Cortex of kidney (tissue), 1 donor: ENCODE measurements at places on chromosomes 7 and 10.

DNA sequence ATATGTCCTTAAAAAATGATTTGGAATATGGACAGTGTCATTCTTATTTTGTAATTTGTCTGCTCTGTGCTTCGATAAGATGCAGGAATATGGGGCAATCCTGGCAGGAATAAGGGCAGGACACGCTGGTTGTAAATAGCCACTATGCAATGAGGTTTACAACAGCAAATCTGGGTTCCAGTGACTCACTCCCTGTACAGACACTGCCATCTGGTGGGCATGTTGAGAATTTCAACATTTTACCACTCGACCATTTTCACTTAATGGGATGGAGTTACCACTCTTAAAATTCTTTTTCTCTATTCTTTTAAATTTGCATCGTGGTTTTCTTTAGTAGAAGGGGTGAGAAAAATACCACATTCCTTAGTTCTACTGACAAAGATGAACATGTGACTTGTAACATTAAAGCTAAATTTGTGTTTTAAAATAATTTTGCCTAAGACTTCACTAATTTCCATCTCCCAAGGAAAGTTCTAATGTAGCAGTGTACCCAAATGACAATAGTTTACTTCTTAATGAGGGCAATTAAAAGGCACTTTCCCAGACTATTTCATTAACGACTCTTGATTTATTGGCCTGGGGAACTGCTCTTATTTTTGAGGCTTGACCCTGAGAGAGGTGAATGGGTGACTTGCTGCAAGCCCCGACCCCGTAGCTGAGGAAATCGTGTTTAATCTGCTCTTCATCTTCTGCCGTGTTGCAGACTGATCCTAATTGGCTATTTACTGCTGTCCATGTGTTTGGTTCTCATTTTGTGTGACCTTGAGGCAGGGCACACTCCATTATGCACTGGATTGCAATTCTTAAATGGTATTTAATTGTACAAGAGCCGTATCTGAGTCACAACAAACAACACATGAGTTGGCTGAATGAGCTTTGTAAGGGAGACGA is 173.6 kb upstream of the IMMP2L start:
- no peak for DNase-seq

GRCh38 chr7:117113871-117114270 is 160.6 kb downstream of the ST7 start:
- DNase-seq = no peak

DNA sequence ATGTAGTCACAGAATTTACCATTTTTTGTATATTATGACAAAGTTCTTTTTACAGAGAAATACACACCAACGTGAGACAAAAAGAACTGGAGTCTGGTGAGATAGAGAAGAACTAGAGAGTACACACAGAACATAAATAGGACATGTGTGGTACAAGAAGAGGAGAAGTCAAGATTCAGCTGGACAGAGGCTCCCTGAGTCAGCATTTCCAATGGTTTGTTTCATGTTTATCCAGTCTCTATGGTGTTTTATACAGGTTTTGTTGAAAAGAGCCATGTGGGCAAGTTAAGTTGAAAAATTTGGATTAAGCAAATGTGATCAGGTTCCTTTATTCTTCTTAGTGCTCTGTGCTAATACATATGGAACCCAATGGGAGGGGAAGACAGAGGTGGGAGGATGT is 105.5 kb upstream of the AKR1E2 start:
- no peak for DNase-seq

DNA sequence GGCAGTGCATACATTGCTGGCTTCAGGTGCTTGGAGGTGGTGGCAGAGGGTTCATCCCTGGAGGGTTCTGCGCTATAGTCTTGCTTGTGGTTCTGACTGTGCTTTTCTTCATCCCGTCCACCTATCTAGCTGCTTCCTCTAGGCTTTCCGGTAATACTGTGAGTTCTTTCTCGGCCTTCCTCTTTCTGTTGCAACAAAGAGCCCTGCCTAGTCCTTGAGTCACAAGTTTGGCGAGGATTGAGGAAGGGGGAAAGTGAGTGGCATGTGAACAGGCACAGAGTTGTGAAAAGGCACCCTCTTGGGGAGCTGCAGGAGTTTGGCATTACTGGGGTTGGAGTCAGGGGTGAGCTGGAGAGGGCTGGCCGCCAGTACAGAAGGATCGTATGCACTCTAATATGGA is 123.0 kb downstream of the SH2D4B start:
- no peak for DNase-seq

DNA sequence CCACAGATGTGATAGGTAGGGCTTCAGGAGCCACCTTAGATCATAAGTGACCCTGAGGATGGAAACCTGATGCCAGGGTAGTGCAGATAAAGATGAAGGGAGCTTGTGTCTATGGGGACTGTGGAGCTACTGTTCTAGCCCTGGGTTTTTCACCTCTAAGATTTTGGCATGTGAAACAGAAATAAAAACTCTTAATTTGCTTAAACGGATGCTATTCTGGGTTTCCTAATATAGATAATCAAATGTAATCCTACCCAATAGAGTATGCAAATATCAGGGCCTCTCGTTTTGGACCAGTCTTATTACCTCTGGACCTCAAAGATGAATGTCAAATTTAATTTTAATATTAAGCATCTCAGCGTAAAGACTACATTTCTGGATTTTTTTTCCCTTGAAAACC is 49.3 kb downstream of the ABCB4 start:
- DNase-seq = no peak

GRCh38 chr7:4093035-4093434 is 589.1 kb upstream of the FOXK1 start:
- no peak for DNase-seq

- no peak for DNase-seq
Measured at GRCh38 chr10:14820775-14821154, 17.1 kb downstream of the CDNF start.

DNA sequence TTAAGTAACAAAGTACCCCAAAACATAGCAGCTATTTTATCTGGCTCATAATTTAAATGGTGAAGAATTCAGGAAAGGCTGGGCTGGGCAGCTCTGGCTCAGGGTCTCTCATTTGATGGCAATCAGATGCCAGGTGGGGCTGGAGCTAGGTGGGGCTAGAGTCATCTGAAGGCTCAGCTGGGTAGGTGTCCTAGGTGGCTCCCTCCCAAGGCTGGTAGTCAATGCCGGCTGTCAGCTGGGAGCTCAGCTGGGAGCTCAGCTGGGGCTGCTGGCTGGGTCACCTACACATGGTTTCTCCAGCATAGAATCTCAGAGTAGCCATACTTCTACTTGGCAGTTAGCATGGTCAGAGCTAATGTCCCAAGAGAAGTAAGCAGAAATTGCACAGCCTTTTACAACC is 34.1 kb downstream of the OSBPL3 start:
- DNase-seq = no peak

DNA sequence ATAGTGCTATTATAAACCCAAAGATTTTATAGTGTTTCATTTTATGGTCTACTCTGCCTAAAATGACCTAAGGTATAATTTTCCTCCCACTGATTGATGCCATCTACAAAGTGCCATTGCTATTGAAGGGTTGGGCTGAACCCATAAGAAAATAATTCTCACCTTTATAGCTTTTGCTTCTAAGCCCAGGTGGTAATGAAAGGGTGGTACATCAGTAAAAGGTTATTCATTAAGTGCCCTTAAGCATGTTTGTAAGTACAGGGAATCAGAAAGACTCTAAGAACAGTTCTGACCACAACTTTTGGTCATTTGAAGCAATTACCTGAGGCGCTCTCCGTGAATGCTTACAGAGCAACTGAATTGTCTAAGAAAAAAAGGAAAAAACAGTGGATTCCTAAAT is 1247.3 kb downstream of the NXPH1 start:
- no peak for DNase-seq

- no peak for DNase-seq
Measured at GRCh38 chr10:75291805-75292204, 56.0 kb upstream of the COMTD1 start.

- no peak for DNase-seq
Measured at GRCh38 chr7:132446260-132446659, 130.0 kb downstream of the PLXNA4 start.

- no peak for DNase-seq
Measured at GRCh38 chr7:12490107-12490688, 80.3 kb upstream of the SCIN start.

DNA sequence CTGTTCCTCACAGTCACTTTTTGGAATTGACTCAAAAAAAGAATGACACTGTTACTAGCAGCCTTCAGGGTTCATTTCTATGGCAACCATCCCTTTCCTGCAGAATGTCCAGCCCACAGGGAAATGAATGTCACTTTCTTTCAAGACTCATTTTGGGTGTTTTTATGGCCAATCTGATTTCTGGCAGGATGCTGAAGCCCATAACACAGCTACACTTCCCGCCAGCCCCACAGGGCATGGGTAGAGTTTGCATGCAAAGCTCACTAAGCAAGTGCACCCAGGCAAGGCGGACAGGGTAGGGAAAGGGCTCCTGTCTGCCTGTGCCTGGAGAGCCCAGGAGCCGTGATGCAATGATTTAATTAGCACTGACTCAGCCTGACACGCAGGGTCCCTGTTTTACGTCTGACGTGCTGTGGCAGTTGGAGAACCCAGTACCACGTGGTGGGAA is 26.1 kb upstream of the GPAM start:
- no peak for DNase-seq

DNA sequence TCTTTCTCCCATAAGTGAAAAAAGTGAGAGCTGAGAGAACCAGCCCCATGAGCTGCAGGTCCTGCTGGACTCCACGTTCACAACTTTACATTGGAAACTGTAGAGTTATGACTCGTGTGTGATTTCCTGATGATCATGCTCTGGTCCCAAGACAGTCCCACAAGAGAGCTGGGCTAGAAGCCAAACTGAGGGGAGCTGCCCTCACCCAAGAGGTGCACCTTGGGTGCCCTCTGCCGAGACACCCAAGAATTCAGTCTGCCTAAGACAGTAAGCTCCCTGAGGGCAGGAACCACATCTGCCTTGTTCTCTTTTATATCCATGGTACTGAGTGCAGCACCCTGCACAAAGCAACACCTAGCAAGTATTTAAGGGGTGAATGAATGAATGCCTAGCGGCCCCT is 112.8 kb upstream of the SFMBT2 start:
- DNase-seq = no peak

GRCh38 chr10:116866987-116867595 is 17.8 kb downstream of the ENO4 start:
- DNase-seq = no peak

DNA sequence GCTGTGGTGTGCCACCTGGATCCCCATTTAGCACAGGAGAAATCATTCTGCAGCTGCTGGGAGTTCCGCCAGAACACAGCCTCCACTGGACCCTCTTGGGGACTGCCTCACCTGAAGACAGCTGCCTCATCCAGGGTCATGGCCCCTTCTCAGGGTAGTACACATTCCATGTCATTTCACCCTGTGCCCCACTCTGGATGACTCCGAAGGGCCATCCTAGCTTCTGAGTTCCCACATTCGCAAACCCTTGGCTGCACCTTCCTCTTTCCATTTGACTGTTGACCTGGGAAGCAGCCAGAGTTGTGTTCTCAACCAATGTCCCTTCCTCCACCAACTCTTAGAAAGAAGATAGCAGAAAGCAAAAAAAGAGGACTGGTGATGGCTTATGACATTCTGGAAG is 125.6 kb upstream of the TBX20 start:
- DNase-seq = no peak

GRCh38 chr10:18463673-18464211 is 187.6 kb downstream of the NSUN6 start:
- DNase-seq = no peak

- no peak for DNase-seq
Measured at GRCh38 chr10:84456126-84456525, 127.7 kb downstream of the CCSER2 start.

DNA sequence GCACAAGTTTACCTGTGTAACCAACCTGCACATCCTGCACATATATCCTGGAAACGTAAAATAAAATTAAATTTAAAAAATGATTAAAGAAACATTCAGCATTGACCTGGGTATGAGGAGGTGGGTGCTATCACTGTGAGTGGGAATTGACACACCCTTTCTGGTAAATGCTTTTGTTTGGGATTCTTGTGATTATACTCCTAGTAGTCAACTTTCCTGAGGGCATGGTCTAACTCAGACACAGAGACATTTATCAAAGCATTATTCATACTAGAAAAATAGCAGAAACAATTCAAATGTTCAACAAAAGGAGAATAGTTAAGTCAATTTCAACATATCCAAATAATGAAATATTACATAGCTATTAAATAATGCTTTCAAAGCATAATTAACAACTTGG is 44.2 kb downstream of the CNNM2 start:
- DNase-seq = no peak

DNA sequence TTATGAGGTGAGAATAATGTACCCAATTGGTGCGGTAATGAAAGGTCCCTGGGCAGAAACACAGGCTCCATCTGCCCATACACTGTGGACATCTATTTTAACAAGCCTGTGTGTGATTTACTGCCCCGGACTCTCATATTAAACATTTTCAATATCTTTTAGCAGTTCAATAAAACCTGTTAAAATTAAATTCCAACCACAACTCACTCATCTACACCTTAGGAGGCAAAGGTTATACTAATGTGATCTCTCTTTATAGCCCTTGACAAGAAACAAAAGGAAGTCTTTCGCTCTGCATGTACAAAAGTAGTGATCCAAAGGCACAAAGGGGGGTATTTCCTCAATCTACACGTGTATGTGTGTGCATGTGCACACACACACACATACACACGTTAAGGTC is 186.0 kb downstream of the PARD3 start:
- no peak for DNase-seq

GRCh38 chr7:132311733-132312132 is 264.5 kb downstream of the PLXNA4 start:
- no peak for DNase-seq

- no peak for DNase-seq
Measured at GRCh38 chr10:133009218-133009950, 67.0 kb upstream of the CFAP46 start.

GRCh38 chr10:9357471-9357870 is 1303.0 kb downstream of the GATA3 start:
- no peak for DNase-seq

GRCh38 chr10:69629519-69629896 is 539 bp upstream of the FAM241B start:
- DNase-seq = no peak

- no peak for DNase-seq
Measured at GRCh38 chr10:103708627-103709288, 146.6 kb downstream of the SH3PXD2A start.

GRCh38 chr10:119535305-119535704 is 7.2 kb downstream of the RGS10 start:
- no peak for DNase-seq

- no peak for DNase-seq
Measured at GRCh38 chr10:73969224-73969841, 28.6 kb upstream of the VCL start.

DNA sequence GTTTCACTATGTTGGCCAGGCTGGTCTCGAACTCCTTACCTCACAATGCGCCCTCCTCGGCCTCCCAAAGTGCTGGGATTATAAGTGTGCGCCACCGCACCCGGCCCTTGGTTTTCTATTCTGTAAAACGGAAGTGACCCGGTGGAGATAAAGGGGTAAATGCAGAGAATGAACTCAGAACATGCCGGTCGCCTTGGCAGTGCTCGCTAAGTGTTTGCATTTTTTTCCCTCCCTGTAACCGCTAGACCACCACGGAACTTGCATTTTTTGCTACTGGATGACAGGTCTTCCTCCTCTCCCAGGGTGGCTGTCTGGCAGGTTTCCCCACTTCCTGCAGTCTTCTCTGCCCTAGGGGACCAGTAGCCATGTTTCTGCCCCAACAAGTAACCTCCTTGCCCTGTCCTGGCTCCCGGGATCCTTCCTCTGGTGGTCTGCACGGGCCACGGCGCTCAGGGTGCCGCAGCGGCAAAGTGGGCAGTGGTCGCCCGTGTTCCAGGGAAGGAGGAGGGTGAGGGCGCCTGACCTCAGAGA is 18.8 kb upstream of the GNA12 start:
- no peak for DNase-seq

- no peak for DNase-seq
Measured at GRCh38 chr7:821688-822087, 10.6 kb upstream of the SUN1 start.

- DNase-seq = no peak
Measured at GRCh38 chr10:93608421-93608820, 3.9 kb upstream of the PDE6C start.
